HCT116 (cell line): ENCODE measurements at places on chromosomes 12 and 14.

- peak; percentile 86 for DNase-seq
Observed at GRCh38 chr14:103910262-103910935, 17.9 kb upstream of the TDRD9 start.

DNA sequence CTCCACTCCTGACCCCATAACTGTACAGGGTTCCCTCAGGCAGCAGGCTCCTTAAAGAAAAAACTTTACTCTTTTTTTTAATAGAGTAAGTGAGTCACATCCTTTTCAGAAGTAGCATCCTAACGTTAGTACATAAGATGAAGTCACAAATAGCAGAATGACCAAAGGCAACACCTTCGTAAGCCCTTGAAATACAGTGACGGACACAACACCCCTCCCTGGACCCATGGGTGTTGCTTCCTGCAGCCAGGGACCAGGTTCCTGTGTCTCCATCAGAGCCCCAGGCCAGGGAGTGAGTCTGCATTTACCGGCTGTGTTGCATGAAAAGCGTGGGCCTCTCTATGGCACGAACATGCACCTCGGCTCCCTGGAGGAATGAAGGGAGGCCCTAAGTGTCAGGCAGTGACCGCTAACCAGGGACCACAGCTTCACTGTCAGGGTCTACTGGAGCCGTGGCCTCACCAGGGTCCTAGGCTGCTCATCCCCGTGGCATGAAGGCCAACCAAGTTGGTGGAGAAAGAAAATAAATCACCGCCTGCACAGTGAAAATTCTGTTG lies 340.0 kb upstream of the SFSWAP start:
- no peak for DNase-seq

DNA sequence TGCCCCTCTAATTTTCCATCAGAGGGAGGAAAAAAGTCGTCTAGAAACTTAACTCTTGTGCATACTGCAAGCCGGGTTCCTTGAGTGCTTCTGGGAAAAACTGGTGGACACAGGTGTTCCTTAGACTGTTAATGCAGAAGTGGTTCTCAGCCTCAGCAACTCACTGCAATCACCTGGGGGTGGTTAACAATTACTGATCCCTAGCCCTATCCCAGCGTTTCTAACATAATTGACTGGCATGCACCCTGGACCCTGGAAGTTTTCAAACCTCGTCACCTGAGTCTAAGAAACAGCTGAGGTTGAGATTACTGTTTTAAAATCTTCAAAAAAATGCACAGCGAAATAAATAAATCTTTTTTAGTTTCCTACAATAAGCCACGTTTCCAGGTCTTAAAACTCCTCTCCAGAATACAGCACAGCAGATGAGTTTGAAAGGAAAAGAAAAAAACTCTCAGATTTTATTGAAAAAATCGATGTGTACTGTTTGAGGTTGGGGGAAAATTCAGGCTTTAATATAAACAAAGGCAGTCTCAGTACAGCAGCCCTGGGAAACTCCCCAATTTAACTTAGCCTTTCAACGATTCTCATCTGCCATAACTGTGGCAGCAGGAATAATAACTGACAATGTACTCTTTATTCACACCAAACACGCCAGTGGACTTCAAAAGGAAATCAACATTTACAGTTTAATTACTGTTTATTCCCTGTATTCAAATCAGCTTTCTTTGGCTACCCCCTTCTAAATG lies 45.4 kb downstream of the PHLDA1 start:
- DNase-seq: no peak

DNA sequence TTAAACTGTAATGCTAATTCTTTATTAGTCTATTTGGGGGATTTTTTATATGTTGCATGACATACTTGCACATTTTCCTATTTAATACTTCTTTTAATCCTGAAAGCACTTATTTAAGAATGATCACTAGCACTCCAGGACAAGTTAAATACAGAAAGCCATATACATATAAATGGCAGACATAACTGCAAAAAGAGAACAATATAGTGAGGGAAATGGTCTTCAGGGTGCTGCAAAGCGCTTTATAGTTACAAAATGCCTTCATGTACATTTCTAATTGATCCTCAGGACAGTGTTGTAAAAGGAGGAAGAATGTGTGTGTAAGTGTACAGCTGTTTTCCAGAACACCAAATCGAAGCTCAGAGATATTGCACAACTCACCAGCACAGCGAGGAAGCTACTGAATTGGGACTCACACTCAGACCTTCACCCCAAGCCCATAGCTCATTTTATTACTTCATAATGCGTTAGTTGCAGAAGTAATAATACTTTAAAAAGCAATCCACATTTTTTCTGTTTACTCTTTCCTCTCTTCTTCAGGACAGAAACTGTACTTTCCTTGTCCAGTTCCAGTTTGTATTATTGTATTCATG lies 428.2 kb downstream of the RAD51B start:
- no peak for DNase-seq

DNA sequence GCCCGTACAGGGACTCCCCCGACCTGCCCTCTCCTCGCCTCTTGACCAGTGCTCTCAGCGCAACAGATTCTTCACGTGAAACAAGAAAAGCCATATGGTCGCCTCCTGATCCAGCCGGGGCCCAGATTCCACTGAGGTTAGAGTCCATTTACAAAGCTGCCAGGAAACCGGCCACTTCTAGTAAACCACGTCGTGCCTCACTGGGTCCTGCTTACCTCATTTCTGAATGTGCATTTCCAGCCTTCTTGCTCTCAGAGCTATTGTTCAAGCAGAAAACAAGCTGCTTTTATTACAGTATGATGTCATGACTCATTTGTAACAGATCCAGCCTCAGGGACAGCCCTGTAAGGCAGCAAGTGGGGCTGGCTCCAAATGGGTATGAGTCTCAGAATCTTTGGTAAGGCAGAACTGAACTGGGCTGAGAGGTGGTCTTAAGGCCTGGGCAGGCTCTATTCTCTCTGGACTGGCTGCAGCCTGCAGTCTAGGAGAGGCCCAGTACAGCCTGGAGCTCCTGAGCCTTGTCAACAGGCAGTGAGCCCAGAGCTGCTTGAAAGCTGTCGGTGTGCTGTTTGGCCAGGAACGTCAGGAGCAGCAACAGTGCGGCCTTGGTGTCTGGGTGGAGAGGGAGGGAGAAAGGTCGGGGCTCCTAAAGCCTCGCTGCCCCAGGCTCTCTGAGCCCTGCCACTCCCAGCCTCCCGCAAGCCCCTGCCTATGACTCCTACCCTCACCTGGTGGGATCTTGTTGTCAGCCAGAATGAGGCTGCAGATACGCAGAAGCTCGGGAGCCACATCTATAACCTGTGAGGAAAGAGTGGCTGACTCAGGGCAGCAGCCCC lies 8.3 kb downstream of the REC8 start:
- no peak for DNase-seq

GRCh38 chr12:67436230-67436629 lies 167.1 kb downstream of the CAND1 start:
- no peak for DNase-seq

DNA sequence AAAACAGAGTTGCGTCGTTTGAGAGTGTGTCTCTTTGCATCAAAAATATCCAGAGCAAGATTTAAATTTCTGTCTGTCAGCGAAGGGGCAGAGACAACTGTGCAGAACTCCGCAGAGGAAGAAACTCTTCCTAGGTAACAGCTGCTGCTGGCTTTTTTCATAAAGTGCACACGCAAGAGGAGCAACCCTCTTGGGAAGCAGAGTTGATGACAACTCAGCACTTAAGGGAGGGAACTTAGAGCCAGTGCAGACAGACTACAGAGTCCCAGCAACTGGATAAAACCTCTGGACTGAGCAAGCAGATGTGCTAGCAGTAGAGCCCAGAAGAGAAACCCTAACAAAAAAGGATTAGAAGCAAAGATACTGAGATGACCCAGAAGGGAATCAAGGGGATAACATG lies 337.1 kb downstream of the PCNX1 start:
- no peak for DNase-seq

DNA sequence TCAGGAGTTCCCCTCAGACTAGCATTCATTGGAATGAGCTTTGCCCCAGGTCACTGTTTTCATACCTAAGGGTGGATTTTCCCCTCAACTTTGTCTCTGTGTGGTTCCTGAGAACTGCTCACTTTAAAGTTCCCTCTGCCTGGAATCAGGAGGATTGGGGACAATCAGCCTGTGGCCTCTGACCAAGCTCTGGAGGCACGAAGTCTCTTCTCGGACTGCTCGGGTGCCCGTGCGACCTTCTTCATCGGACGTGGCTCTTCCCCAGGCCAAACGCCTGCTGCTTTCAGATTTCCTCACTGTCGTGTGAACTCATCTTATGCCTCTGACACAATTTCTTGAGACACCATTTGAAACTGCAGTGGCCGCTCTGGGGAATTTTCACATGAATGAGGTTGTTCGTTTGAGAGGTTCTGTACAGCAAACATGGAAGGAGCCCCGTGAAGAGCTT lies 153.7 kb upstream of the PZP start:
- DNase-seq: no peak

- DNase-seq: no peak
Observed at GRCh38 chr14:74360163-74360562, 11.9 kb downstream of the VRTN start.

- DNase-seq: no peak
Observed at GRCh38 chr12:14999695-15000365, 27.0 kb downstream of the PDE6H start.

GRCh38 chr12:105911966-105912365 lies 226.8 kb downstream of the NUAK1 start:
- no peak for DNase-seq

- DNase-seq: no peak
Observed at GRCh38 chr12:77777274-77777673, 53.4 kb upstream of the NAV3 start.

- no peak for DNase-seq
Observed at GRCh38 chr12:50590869-50591268, 86.1 kb downstream of the DIP2B start.
